Daoy (cell line): ENCODE measurements at places on chromosomes 16 and 17. TPM values are rescaled to one million over a fixed set of nuclear protein-coding genes. Genes with fewer than 3 reads are reported as not detected.

DNA sequence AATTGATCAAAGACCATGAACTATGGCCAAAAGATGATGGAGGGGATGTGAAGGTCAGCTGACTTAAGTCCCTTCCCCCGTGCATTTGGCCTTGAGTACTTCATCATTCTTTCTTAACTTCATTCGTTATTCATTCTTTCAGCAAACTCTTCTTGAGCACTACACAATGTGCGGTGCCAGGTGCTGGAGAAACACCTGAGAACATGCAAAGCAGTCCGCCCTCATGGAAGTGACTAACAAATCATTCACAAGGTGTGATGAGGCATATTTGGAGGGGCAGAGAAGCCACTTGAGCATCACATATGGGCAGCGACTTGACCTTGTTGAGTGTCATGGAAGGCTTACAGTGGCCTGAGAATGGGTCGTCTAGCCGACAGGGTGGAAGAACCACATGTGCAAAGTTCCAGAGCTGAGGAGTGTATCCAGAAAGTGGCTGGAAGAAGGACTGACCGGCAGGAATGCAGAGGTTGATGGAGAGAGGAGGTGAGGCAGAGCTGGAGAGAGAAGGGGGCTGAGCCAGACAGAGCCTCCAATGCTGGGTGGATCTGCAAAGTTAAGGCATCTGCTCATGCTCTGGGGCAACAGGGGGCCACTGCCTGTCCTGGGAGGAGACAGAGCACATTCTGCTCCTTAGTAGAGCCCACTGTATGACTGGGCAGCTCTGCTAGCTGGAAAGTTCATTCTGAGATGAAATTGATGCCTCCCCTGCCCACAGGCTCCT lies 25.1 kb upstream of the EIF1 start:
- DNase-seq = no peak

GRCh38 chr17:81685108-81685507 lies 1.3 kb downstream of the HGS start:
- peak; percentile 83 for DNase-seq

DNA sequence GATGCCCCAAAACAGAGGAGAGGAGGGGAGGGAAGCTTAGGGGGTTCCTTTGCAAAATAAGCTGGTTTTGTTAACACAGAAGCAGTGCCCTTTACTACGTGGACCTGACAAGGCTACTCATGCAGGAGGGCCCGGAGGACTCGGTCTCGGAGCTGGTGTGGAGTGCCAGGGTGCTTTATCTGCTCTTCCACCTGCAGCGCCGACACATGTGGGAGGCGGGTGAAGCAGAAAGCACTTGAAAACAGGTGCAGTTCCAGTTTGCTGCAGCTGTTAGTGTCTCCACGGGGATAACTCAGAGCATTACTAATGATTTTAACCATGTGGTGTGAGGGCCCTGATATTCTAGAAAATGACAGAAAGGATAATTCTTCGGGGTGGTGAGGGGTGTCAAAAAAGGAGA lies 35.0 kb upstream of the MNT start:
- no peak for DNase-seq

DNA sequence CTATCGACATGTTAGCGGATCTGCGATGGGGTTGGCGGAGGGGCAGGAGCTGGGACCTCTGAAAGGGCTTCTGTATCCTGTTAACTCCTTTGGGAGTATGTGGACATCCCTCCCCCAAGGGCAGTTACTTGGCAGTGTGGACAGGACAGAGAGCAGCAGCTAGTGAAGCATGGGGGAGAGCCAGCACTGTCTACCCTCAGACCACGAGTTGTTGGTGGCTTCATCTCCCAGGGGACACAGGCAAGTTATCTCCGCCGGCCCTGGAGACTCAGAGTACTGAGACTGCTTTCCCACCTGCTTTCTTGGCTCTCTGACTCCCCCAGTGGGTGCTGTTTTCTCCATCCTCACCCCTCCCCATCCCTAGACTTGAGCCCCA lies 5.3 kb upstream of the GFAP start:
- DNase-seq = no peak

DNA sequence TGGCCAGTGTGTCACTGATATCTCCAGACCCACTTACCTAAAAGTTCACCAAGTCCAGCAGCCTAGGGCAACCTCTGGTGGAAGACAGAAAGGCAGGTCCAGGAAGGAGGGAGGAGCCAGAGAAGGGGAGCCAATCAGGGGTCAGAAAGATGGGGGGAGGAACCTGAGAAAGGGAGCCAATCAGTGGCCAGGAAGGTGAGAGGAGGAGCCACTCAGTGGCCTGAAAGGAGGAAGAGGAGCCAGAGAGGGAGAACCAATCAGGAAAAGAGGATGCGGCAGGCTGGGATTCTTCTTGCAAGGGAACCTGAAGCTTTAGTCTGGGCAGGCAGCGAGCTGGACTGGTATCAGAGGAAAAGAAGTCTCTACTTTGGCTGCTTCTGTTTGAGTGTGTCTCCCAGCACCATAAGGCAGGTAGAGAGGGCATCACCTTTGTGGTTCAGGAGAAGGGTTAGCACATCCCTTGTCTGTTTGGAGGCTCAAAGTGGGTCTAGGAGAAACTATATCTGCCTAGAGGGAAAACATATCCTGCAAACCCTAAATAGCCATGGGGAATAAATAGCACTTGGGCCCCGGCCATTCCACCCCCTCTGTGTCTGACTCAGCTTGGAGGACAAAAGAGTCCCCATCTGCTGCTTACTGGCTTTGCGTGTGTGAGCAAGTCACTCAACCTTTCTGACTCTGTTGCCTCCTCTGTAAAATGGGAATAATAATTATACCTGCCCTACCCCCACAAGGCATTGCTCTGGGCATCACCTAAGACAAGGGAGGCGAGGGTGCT lies 43.4 kb upstream of the CRHR1 start:
- DNase-seq = peak; percentile 53

DNA sequence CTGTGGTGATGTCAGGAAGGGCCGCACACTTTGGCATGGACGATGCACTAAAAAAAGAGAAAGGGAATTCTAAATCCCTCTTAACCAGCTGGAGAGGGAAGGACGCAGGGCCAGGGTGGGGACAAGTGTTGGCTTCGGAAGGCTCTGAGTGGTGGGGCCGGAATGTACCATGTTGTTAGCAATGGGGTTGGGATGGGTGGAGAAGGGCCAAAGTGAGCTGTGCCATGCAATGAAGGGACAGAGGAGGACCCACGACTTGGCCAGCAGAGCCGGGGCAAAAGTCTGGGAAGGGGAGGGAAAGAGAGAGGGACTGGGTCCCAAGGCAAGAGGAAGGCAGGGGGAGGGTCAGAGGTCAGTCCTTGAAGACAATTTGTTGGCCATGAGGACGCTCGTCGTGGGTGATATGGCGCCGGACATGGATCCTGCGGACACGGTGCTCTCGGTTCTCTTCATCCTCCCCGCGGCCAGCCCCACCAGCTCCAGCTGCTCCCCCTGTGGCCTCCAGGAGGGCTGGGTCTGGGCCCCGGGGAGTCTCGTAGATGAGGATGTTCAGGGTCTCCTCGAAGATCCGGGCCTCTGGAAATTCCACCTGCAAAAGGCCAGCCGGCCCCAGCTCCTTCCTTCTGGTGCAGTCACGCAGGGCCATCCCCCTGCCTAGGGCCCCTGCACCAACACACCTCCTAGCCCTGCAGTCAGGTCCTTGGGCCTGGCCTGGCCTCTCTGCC lies 6.4 kb downstream of the ASPHD1 start:
- DNase-seq = no peak

GRCh38 chr16:20372701-20373100 lies 20.2 kb upstream of the UMOD start:
- peak; percentile 13 for DNase-seq

GRCh38 chr16:25959221-25959620 lies 267.5 kb downstream of the HS3ST4 start:
- no peak for DNase-seq

DNA sequence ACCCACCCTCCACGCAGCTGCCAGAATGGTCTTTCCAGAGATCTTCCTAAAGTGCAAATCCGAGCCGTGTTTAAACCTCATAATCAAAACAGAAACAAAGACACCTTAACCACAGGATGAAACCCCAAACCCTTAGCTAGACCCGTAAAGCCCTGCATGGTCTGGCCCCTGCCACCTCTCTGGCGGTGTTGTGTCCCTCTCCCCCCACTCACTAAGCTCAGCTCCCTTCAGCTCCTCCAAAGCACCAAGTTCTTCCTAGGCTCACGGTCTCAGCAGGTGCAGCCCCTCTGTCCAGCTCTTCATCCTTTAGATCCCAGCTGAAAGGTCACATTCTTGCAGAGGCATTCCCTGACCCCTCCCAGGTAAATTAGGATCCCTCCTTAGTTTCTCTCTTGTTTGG lies 4.4 kb upstream of the NXPH3 start:
- DNase-seq = no peak

DNA sequence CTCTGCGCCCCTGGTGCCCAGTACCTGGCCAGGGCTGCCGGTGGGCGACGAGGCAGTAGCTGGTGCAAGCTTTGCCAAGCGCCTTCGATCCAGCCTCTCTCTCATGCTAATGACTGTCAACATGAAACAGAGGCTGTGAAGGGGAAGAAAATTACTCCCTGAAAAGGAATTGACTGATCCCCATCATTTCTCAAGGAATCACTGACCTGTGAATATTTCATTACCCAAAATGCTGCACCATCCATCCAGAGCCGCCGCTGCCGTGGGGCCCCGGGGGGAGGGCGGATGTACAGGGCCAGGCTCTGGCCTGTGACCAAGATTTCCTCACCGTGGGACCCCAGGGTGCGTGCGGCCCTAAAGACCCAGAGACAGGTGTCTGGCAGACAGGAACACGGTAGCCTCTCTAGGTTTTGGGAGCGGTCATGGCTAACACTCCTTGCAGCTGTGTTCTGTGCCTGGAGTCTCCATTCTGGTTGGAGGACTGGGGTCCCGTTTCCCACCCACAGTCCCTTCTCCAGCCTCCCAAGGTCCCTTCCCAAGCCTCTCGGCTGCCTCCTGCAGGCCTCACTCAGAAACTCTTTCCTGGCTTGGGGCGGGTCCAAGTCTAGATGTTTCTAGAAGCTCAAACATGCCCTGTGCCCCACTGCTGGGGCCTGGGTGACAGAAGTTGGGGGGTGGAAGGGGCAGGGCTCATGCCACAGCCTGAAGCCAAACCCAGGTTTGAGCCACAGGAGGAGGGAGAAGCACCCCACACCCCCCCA lies 73.3 kb downstream of the ENGASE start:
- DNase-seq = no peak

GRCh38 chr16:7946142-7946541 lies 613.5 kb downstream of the RBFOX1 start:
- no peak for DNase-seq

The SCIMP gene
- not detected in 2 replicates for total RNA-seq

The MYH8 gene
- total RNA-seq = not detected in 2 replicates

The KRTAP3-1 gene
- not detected in 2 replicates for total RNA-seq

The RNF151 gene
- total RNA-seq = not detected in 2 replicates

The PRSS8 gene
- not detected in 2 replicates for total RNA-seq

The HS3ST4 gene
- total RNA-seq = not detected in 2 replicates
